ENCODE measurements at places on chromosomes 16 and 17. TPM values are rescaled to one million over a fixed set of nuclear protein-coding genes. Genes with fewer than 3 reads are reported as not detected.

GRCh38 chr17:44522883-44523671 lies 19.9 kb upstream of the GPATCH8 start:
- H3K27me3 ChIP-seq = no peaks in the 10 kb centered on the region
- H3K27ac ChIP-seq = no peak overlapping the region
- H3K4me3 ChIP-seq = no peak overlapping the region
- no peaks in the 10 kb centered on the region for H3K4me1 ChIP-seq
- H3K36me3 ChIP-seq = no peaks in the 10 kb centered on the region
- DNase-seq = peak; percentile 79

GRCh38 chr17:80645706-80646325 lies 101.2 kb downstream of the RPTOR start:
- peaks cover 28% of the 10 kb centered on the region for H3K4me1 ChIP-seq
- H3K27ac ChIP-seq = no peak overlapping the region
- no peaks in the 10 kb centered on the region for H3K27me3 ChIP-seq
- H3K36me3 ChIP-seq = no peaks in the 10 kb centered on the region

- H3K36me3 ChIP-seq = peaks cover 4% of the 10 kb centered on the region
- no peak overlapping the region for H3K4me3 ChIP-seq
- no peaks in the 10 kb centered on the region for H3K4me1 ChIP-seq
Measured at GRCh38 chr17:56471696-56472095, 121.8 kb upstream of the NOG start.

OR1A1 gene
- not detected for total RNA-seq

CACNA1G gene
- not detected for total RNA-seq

DNA sequence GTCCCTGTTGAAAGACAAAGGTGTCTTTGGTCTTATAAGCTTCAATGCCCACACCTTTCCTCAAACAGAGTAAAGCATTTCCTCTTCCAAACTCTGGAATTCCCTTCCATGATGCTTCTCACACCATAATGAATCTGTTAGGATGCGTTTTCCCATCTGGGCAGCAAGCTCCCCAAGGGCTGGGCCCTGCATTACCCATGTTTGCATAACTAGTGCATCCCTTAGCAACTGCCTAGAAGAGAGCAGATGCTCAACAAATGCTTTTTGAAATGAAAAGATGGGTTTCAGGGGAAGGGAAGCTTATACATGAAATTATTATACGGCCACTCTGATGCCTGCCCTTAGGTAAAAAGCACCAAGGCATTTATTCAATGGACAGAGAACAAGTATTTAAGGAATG lies 124.5 kb upstream of the CCL2 start:
- H3K4me1 ChIP-seq = no peaks in the 10 kb centered on the region
- H3K4me3 ChIP-seq = no peak overlapping the region
- H3K36me3 ChIP-seq = no peaks in the 10 kb centered on the region
